8988T (cell line): ENCODE measurements at places on chromosomes 7 and 10.
A peak's percentile ranks its signal among the peaks of the same experiment; 100 is the strongest.

GRCh38 chr10:129107525-129107924 lies 359.5 kb upstream of the MGMT start:
- no peak for DNase-seq

DNA sequence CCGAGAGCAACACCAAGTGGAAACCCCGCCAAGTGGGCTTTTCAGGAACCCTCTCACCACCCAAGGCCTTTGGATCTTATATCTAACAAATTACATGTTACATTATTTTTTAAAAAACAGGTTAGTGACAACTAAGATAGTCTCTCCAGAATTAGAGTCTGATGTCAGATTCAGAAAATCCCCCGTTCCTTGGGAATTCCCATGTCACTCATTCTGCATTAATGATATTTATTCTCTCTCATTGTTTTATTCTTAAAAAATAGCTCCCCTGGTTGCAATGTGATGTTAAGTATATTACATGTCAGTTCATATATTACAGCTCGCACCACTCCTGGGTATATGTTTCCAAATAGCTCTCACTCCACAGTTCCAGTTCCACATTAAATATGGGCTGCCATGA lies 81.8 kb downstream of the WNT2 start:
- DNase-seq = no peak

DNA sequence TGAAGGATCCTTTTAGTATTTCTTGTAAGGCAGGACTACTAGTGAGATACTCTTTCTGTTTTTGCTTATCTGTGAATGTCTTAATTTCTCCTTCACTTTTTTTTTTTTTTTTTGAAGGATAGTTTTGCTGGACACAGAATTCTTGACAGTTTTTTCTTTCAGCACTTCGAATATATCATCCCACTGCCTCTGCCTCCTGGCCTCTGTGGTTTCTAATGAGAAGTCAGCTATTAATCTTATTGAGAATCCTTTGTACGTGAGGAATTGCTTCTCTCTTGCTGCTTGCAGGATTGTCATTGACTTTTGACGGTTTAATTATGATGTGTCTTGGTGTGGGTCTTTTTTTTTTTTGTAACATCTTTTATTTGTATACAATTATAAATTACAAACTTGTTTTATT lies 12.6 kb upstream of the WAC start:
- DNase-seq = no peak

GRCh38 chr7:13169356-13169755 lies 481.9 kb downstream of the ARL4A start:
- no peak for DNase-seq

GRCh38 chr7:100882785-100883526 lies 6.6 kb downstream of the UFSP1 start:
- DNase-seq = no peak

GRCh38 chr7:64907641-64908326 lies 4.7 kb downstream of the ZNF273 start:
- no peak for DNase-seq

- DNase-seq = no peak
Observed at GRCh38 chr10:6136215-6137201, 47.7 kb downstream of the RBM17 start.

DNA sequence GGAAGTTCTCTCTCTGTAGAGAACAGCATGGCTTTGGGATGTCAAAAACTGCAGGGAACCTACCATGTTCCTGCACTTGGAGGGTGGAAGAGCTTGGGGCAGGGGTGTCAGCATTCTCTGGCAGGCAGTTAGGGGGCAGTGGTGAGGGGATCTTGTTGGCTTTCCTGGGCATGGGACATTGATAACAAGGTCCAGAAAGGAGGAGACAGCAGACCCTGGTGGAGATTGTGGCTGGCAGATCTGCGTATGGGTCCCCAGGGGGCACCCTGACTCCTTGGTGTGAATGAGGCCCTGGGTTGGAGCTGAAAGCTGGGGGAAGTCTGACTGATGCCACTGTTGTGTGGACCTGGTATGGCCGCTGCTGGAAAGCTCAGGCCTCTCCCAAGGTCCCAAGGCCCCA lies 22.9 kb upstream of the CAMK2B start:
- DNase-seq = peak; percentile 47

GRCh38 chr10:24825551-24825950 lies 101.9 kb upstream of the ARHGAP21 start:
- DNase-seq = no peak

GRCh38 chr10:100101192-100102076 lies 19.8 kb upstream of the CPN1 start:
- no peak for DNase-seq

GRCh38 chr10:16780338-16780880 lies 36.8 kb downstream of the RSU1 start:
- no peak for DNase-seq

DNA sequence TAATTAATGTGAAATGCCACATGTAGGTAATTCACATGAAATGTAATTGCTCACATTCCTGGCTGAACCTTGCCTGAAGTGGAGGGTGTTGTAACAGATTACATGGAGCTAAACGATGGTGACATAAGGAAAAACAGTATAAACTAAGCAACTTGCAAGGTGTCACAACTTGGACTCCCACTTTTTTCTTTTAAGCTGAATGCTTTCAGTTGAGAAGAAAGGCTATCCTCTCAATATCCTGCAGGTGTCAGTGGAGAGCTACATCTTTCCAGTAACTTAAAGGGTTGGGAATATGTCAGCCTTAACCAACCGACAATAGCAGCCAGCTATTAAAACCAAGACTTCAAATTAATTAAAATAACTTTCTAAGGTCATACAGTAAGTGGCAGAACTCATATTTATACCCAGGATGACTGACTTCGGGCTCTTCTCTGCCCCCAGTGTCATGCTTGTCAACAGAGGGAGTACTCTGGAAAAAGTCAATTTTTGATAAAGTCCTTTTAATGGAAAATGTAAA lies 33.7 kb downstream of the NRBF2 start:
- DNase-seq = no peak

DNA sequence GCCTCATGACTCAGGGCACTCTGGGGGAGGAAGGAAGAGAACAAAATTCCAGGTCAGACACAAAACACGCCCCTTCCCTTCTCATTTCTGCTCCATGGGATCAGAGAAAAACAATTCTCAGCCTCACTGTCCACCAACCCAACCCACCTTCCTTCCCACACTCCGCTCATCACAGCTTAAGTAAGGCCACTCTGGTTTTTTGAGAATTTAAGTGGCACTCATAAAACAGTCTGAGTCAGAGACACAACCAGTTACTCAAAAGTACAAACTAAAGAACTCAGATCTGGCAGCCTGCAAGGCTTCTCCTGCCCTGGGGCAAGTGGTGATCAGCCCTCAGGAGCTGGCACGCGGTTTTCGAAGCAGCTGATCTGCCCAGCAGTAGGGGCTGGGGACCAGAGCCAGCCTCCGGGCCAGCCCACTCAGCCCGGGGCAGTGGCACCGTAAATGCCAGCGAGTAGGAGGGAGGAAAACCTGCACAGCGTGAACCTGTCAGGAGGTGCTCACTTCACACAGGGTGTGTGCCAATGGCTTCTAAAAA lies 39.1 kb upstream of the ABLIM1 start:
- DNase-seq = no peak

GRCh38 chr10:33684211-33684611 lies 349.7 kb upstream of the NRP1 start:
- no peak for DNase-seq

- DNase-seq = no peak
Observed at GRCh38 chr10:4546500-4546899, 279.5 kb upstream of the AKR1E2 start.

GRCh38 chr7:128105228-128106022 lies 74.2 kb upstream of the LRRC4 start:
- DNase-seq = no peak

GRCh38 chr10:110241407-110241806 lies 34.0 kb downstream of the MXI1 start:
- DNase-seq = no peak

GRCh38 chr7:5665094-5666025 lies 116.1 kb downstream of the RNF216 start:
- DNase-seq = peak; percentile 46

DNA sequence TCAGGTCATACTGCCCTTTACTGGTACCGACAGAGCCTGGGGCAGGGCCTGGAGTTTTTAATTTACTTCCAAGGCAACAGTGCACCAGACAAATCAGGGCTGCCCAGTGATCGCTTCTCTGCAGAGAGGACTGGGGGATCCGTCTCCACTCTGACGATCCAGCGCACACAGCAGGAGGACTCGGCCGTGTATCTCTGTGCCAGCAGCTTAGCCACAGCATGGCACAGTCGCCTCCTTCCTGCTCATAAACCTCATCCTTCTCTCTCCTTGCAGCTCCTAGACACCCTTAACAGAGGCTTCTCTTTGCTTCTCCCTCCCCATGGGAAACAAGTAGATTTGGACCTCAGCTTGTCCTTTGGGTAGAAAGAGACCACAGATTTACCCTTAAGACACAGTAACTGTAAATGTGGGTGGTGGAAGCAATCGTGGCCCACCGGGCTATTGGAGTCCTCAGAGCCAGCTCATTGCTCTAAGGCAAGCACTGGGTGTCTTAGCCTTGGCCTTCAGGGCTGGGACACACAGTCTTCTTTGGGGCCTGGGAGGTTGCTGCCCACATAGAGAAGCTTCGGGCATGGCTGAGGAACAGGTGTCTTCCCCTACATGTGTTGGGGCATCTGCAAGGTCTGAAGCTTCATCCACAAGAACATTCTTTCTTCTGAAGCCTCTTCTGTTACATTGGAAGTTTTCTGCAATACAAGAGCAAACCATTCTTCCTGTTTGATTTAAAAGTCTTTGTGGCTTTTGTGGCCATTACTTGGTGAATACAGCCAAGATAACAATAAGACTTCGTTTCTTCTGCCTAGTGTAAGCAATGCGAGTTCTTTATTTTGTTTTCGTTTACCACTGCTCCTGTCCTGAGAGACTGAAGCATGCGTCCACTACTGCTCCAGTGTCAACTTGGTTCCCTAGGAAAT lies 95.5 kb upstream of the PRSS58 start:
- DNase-seq = no peak

GRCh38 chr10:94683214-94684054 lies at the start of gene CYP2C18:
Gene CYP2C18 (plus strand): TSS chr10:94683729. CDS start chr10:94683820, 91 bp downstream.
- no peak for DNase-seq

GRCh38 chr7:82204694-82205093 lies 238.9 kb downstream of the CACNA2D1 start:
- no peak for DNase-seq

GRCh38 chr10:79055892-79056291 lies 12.9 kb upstream of the ZMIZ1 start:
- no peak for DNase-seq

GRCh38 chr10:12628964-12629766 lies 279.8 kb downstream of the CAMK1D start:
- DNase-seq = no peak

- no peak for DNase-seq
Observed at GRCh38 chr7:66100408-66101050, 14.1 kb upstream of the CRCP start.

GRCh38 chr10:113425541-113425951 lies 127.3 kb upstream of the HABP2 start:
- DNase-seq = no peak

DNA sequence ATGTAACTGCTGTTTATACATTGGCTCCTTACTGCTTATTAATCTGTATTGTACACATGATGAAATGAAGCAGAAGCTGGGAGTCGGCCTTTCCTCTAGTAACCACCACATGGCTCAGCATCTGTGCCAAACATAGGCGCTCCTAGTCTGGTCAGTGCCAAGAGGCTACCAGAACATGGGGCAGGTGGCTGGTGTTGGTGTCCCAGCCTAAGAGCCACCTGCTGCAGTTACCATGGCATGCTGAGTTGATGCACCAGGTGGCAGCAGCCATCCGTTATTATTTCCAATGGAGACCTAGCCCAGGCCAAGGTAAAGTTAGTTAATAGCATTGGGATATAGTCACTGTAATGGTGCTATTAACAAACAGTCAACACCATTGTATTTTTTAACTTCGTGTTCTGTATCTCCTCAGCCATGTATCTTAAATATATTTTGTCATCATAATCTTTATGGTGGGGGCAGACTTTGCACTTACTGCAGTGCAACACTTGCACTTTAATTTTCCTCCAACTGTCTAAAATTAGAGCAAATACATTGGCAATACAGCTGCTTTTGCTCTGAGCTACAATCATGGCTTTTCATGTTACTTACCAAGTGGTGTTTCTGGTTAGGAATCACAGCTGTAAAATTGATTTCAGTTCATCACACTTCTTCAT lies 33.1 kb downstream of the HBP1 start:
- DNase-seq = peak; percentile 21

GRCh38 chr10:115665549-115665948 lies 572.4 kb downstream of the ATRNL1 start:
- DNase-seq = no peak

- no peak for DNase-seq
Observed at GRCh38 chr10:2214805-2215204, 477.5 kb upstream of the ADARB2 start.

DNA sequence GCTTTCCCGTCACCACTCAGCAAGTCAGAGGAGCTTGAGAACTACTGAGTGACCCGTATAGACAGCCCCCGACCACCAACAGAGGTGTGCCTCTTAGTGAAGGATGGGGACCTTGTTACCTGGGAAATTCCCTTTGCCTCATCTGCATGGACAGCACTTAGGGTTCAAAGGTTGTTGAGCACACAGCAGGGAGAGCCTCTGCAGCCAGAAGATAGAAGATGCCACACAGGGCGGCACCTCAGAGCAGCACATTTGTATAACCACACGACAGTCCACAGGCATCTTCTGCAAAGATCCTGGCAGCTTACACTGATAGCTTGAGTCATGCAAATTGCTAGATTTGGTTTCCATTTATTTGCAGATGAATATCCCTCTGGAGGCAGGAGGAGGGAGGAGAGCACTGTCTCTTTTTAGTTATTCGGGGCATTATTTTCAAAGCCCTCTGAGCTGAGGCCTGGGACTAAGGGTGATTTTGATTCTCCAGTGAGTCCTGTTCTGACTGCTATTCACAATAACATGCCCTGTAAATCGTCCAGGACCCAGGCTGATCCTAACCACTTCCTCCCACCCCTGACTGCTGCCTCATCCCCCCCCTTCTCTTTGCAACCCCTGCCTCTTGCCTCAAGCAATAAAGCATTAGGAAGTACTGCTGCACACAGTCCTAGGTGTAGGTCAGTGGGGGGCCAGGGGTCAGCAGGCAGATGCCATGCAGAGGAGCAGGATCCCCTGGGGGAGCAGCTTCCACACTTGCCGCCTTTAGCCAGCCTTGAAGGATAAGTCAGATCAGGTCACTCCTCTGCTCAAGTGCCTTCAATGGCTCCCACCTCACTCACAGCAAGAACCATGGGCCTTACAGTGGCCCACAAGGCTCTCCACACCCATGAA lies 24.6 kb upstream of the INMT start:
- no peak for DNase-seq

DNA sequence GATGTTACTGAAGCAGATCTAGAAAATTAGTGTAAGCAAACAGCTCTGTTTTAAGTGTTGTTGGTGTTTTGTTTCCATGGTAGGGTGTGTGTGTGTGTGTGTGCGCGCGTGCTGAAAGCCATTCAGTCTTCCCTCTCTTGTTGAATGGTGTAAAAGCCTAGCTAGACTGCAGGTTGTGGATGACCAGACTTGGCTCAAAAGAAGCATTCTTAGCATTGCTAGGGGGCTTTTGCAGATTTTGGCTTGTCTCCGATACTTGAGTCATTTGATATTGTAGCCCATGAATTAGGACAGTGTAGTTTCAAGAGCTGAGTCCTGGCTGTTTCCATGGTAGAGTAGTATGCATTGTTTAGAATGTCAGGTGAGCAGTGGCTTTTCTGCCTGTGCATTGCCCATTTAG lies 99.1 kb downstream of the SND1 start:
- no peak for DNase-seq
